Stimulated activated naive CD8-positive, alpha-beta T cell treated with anti-CD3 and anti-CD28 coated beads, Interleukin-15, amount 100 ng/mL, for 72 hours (primary cell): ENCODE measurements at places on chromosomes 11 and 22.

DNA sequence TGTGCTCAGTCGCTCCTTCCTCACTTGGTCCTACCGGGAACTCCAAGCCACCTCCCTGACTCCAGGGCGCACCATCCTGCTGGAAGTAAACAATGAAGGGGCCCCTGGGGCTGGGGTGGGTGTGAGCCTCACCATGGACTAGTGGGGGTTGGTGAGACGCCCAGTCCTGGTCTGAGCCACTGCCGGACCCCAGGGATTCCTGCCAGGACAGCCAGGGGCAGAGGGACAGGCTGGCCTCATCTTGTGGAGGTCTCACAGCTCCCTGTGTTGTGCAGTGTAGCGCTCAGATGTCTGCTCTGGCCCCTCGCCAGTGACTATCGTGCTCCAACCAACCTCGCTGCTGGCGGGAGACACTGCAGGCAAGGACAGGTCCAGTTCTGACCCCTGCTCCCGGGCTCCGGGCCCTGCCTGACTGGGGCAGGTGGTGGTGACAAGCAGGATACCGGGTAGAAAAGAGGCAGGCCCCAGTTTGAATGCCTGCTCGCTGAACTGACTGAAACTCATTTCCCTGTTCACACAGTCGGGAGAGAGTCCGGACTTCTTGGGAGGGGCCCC lies 1021.4 kb downstream of the BRD1 start:
- DNase-seq: no peak

- DNase-seq: no peak
These were observed 26.2 kb downstream of the TBC1D22A start for GRCh38 chr22:46788441-46789172.

- peak; percentile 90 for DNase-seq
These were observed 164.6 kb downstream of the ETS1 start for GRCh38 chr11:128422576-128423370.

DNA sequence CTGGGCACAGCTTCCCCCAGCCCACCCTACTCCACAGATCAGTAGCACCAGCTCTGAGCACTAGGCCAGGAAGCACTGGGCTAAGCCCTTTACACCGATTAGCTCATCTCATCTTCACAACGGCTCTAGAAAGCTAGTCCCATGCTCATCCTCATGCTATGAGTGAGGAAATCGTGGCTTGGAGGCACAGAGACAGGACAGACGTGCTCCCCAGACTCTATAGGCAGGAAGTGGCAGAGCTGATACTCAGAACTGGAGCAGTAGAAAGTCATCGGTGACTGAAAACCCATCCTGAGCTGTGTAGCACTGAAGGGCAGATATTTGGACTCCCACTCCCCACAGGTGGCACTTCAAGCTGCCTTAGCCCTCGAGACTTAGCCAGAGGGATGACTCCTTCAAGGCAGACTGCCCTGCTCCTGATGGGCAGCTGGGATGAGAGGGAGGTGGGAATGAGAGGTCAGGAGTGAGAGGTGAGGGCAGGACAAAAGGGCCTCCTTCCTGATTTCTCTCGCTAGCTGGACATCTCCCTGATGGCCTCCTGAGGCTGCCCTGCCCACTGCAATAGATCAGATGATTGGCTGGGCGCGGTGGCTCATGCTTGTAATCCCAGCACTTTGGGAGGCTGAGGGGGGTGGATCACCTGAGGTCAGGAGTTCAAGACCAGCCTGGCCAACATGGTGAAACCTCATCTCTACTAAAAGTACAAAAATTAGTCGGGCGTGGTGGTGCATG lies 9.7 kb downstream of the CD5 start:
- DNase-seq: peak; percentile 86

DNA sequence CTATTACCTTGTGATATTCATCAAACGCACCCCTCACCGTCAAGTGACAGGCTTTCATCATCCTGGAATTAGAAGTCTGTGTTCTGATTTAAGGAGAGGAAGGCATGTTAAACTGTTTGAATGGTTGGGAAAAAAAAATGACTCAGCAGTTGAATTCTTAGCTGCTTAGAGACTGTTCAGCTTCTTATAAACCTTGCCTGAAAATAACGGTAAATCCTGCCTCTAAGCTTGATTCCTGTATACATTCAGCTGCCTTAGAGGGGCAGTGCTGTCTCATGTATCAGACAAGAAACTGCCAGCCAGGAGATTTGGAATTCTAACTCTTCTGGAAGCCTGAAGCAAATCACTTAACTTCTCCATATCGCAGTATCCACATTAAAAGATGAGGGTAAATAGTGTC lies 437.4 kb downstream of the JRKL start:
- DNase-seq: no peak

- no peak for DNase-seq
These were observed 303.7 kb downstream of the TTC28 start for GRCh38 chr22:28375761-28376534.

DNA sequence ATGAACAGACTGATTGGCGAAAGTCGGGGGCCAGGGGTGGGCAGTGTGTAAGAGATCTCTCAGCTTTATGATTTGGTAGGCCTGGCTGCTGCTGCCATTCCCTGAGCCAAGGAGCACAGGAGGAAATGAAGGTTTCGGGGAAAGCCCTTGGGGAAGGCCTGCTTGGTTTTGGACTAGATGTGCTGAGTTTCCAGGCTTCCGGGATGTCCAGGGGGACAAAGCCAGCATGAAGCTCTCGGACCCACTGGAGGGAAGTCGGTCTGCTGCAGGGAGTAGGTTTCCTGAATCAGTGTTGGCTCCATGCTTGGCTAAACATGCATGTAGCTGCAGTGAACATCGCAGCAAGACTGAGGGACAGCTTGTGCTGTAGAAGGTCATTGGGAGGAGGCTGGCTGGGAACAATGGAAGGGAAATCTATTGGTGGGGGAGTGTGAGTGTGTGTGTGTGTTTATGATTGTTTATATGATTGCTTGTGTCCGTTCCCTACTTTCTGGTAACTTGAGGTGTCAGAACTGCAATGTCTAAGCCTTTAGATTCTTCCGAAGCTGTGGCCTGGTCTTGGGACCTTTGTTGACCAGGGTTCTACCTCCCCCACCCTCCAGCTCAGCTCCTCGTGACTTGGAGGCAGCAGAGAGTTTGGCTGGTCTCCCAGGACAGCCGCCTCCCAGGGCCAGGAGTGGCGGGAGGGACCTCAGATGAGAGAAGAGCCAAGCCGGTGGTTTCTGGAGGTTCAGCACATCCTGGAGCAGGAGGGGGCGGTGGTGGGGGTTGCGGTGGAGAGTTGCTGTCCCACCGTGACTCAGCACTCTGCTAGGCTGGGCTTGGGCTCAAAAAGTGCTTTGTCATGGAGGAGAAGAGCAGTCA lies 4.0 kb upstream of the FTH1 start:
- DNase-seq: no peak

DNA sequence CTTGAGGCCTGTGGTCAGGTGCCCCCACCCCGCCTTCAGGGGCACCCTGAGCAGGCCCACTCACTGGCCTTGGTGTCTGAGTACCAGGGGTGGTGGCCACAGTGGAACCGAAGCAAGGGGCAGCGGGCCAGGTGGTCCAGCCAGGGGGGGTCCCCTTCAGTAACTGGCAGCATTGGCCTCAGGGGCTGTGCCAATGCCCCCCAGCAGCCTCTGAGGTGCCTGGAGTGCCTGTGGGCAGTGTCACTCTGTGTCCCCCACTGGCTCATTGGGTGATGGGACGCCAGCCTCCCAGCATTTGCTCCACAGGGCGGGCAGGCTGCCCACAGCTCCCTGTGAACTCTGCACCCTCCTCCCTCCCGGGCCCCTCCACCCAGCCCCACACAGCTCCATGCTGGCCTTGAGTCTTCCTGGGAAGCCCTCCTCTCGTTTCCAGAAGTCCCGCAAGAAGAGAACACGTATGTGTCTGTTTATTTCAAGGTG lies 29.5 kb upstream of the CARS1 start:
- no peak for DNase-seq

DNA sequence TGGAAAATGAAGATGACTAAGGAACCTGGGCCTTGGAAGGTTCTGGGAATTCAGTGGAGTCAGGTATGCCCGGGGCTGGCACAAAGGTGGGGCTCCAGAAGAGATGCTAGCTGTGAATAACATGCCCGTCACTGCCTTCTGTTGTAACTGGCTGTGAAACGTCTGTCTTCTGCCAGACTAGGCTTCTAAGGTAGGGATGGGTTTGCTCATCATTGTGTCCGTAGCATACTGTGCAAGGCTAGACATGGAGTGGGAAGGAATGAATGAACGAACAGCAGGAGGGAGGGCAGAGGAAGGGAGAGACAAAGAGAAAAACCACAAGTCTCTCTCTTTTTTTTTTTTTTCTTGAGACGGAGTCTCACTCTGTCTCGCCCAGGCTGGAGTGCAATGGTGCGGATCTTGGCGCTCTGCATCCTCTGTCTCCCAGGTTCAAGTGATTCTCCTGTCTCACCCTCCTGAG lies 327.4 kb downstream of the MN1 start:
- no peak for DNase-seq
